ENCODE measurements at places on chromosomes 6 and 20.

GRCh38 chr6:148760568-148761526 lies 14.0 kb downstream of the UST start:
- peak; percentile 96 for DNase-seq

- DNase-seq = no peak
Observed at GRCh38 chr6:5490501-5491069, 229.3 kb downstream of the FARS2 start.

DNA sequence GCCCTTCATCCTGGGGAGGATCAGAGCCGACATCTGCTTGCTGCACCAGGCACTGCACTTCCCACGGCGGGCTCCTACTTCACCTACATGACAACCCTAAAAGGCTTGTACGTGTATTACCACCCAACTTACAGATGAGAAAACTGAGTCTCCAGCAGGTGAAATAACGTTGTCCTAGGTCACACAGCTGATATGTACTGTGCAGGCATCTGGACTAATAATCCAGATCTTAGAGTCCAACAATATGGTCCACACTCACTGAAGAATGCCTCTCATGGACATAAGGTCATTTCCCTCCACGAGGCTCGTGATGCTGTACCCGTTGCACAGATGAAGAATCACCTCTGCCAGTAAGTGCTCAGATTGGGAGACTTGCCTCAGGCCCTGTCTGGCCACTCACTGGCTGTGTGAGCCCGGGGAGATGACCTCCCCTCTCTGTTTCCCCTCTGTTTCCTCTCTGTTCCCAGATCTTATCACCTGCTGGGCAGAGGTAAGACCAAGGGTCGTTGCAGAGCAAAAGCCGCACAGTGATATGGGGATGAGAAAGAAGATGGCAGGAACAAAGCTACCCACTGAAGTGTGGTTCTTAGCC lies 32.1 kb downstream of the TGM2 start:
- DNase-seq = no peak

DNA sequence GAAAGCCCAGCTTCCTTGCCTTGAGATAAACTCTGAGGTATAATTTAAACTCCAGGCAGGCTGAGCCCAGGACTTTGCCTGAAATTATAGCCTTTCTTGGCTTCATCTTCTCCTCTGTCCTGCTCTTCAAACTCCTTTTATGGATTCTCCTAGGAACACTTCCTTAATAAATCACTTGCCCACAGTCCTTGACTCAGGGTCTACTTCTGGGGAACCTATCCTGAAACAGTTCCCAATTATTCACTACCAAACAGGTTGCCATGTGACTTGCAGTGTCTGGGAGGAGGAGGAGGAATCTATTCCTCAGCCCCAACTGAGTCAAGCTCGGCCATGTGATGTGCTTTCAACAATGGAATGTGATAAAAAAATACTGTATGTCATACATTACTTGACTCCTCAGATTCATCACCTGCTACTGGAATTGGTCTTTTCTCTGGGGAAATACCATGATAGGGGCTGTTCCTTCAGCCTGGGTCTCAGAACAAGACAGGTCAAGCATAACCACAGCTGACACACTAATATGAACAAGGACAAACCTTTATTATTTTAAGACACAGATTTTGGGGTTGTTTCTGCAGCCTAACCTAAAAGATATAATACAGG lies 20.5 kb upstream of the CDKN1A start:
- DNase-seq = no peak

DNA sequence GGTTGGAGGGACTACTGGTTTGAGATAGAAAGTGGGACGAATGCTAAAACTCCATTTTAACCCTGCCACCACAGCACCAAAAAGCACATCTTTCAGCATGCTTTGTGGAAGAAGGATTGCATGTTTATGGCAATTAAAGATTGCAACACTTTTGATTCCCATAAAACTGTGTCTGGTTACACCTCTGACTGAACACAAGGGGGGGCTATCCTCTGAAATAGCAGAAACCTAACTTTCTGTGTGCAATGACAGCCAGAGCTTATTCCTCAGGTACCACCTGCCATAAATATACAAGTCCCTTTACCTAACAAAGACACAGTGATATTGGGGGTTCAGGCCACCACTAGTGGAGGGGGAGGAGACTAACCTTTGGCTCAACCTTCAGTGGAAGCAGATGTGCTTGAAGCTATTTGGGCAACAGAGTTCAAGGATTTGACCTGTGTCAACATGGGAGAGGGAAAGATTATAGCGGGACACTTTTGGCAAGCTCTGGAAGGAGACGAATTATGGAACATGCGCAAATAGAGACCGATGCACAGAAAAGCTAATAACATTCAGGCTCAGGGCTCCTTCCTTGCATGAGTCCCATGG lies 9.6 kb upstream of the PLG start:
- DNase-seq = no peak

GRCh38 chr6:17096652-17097051 lies 5.2 kb upstream of the STMND1 start:
- DNase-seq = no peak

- no peak for DNase-seq
Observed at GRCh38 chr6:68186870-68187269, 448.2 kb upstream of the ADGRB3 start.

DNA sequence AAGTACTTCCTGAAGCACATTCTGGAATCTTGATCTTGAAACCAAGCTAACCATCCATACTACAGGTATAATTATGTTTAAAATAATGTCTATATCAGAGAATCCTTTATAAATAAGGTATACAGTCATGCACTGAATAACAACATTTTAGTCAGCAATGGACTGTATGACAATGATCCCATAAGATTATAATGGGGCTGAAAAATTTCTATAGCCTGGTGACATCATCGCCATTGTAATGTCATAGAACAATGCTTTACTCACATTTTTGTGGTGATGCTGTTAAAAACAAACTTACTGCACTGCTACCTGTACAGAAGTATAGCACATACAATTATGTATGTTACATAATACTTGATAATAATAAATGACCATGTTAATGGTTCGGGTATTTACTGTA lies 31.8 kb downstream of the RNF146 start:
- DNase-seq = no peak

- DNase-seq = no peak
Observed at GRCh38 chr20:5002077-5002413, 735 bp upstream of the SLC23A2 start.

DNA sequence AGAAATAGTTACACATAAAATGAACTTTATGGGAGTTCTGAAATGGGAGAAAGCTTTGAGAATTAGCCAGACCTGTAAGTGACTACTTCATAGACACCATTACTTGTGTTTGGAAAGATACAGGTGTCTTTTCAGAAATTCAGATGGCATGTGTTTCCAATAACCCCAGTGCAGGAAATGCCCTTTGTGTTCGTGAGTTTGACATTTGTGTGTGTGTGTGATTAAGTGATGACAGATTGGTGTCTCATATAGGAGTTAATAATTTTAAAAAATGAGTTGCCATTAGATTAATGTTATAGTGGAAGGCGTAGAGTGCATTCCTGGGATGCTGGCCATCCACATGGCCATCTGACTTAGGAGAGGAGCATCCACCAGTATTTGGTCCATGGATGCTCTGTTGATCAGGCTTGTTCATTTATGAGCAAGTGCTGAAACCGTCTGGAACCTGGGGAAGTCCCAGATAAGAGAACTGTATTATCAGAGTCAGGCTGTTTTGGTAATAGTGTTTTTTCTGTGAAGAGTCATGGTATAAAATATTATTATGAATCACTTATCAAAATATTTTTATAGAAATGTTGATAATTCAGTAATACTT lies 3.1 kb downstream of the STK4 start:
- peak; percentile 32 for DNase-seq

- no peak for DNase-seq
Observed at GRCh38 chr6:153476243-153476642, 345.2 kb upstream of the RGS17 start.

GRCh38 chr6:14026831-14027539 lies 90.6 kb upstream of the CD83 start:
- DNase-seq = no peak

DNA sequence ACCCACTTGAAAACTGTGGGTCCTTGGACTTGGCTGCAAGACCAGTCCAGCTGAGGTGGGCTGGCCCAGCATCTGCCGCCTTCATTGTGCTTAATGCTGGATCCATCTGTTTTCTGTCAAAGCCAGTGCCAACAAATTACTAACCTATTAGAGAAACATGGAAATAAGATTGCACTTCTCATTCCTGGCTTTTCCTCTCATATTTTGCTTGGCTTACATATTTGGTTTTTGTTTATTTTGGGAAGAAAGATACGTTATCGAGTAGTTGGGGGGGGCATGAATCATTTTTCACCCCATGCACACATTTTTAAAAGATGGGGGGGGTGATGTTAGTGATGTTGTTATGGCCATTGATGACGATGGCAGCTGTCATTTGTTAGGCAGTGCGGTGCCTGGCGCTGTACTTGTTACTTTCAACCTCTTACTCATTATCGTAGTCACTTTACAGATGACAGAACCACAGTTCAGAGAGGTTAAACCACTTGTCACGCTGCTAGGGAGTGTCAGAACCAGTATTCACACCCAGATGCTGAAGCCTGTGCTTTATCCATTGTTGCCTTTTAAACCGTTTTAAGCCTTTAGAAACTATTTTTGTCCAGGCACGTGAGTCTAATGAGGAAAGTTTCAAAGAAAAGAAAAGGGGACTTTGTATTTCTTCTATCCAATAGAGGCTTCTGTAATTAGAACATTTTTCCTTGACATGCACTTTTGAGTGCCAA lies 180.0 kb downstream of the TMEM242 start:
- no peak for DNase-seq

- DNase-seq = no peak
Observed at GRCh38 chr6:5865506-5866031, 141.2 kb downstream of the NRN1 start.

DNA sequence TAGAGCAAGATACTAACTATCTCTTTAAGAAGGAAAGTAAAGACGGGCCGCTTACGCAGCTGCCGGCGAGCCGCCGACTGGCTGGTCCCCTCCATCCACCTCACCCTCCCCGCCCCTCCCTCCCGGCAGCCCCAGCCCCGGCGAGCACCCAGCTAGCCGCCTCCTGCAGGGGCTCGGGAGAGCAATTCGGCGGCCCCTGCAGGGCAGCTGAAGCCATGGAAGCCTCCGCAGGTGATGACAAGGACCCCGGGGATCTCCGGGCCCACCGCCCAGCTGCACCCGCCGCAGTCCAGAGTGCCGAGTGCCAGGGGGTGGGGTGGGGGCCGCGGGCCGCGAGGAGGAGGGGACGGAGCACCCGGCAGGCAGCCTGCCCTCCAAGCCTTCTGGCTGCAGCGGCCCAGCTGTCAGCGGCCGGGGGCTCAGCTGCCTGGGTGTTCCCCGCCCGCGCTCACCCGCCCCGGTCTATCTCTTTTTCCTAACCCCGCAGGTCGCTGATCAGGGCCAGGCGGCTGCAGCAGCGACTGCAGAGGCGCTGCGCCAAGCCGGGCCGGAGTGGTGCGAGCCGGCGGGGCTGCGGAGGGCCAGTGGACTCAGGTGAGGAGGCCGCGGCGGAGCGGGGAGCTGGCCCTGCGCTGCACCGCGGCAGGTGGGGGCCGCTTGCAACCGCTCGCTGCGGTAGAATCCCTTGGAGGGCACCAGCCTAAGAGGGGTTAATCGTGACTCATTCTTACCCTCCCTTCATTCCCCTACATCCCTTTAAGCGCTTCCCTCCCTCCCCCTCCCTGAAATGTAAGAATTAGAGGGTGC lies at the start of gene SNPH:
TSS of gene SNPH (plus strand) at position 128 of the 807 bp plus-strand sequence. CDS start 29,946 bp downstream, outside the sequence.
- peak; percentile 48 for DNase-seq

DNA sequence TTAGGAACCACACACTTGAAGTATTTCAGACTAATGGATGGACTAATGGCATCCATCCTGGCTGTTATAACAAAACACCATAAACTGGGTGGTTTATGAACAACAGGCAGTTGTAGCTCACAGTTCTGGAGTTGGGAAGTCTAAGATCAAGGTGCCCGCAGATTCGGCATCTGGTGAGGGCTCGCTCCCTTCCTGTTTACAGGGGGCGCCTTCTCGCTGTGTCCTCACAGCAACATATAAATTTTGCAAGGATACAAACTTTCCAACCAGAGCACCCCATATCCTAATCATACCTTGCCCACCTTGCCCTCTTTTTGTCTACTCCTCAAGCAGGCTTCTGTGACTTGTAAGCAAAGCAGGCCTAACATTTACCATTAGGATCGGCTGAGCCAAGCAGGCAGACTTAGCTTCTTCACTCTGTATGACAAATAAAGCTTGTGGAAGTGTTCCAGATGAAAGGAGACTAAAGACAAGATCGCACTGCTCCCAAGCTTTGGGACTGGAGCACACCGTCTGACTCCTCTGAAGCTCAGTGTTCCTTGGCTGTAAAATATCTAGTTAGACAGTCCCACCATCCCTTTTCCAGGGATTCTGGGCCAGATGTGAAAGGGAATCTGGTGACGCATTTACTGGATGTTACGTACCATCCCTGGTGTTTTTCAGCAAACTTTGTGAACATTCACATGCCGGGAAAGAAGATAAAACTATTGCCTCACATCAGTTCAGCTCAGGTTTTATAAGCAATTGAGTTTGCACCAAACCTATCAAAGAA lies 34.9 kb downstream of the GFOD1 start:
- no peak for DNase-seq

GRCh38 chr6:114714836-114715507 lies 372.1 kb upstream of the HS3ST5 start:
- DNase-seq = no peak

DNA sequence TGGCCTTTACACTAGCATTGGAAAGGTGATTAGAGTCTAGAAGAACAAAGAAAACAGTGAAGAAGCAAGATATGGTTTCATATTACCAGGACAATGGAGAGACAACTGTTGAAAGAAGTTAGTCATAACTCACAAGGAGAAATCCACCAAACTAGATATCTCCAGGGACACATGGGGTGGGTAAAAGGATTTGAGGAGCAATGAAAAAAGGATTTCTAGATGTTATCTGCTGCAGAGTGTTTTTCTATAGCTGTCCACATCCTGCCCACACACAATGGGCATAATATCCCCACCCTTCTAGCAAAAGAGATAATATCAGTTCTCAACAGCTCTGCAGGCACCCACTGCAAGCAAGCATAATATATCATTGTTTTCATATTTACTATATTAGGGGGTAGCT lies 303.1 kb downstream of the HAO1 start:
- no peak for DNase-seq

- peak; percentile 17 for DNase-seq
Observed at GRCh38 chr6:135703621-135704020, 147.9 kb upstream of the PDE7B start.

- DNase-seq = no peak
Observed at GRCh38 chr6:92176666-92177065, 1242.7 kb downstream of the EPHA7 start.

GRCh38 chr6:107357031-107357430 lies 102.3 kb downstream of the PDSS2 start:
- no peak for DNase-seq

DNA sequence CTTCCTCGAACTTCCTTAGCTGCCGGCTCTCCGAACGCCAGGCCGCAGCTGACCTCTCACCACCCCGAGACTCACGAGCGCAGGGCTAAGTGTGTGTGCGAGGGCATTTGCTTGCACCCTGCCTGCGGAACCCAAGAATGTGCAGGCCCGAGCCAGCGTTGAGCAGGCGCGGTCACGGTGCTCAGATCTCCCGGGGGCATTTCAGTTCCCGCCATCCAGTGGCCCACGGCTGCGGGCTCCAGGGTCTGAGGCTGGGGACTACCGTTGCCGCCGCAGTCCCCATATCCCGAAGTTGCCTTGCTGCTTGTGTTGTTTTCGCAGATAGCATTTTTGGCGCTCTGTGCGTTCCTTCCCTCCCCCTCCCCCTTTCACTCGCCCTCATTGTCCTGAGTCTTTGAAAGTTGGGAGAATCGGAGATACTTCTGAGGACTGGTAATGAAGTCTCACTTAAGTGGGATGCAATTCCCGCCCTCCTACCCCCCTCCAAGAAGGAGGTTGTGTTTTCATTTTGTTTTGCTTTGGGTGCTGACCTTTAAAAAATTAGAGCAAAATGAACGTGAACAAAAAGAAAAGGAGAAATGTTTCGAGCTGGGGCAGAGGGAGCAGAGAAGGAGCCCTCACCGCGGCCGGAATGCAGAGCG lies 1.7 kb downstream of the NR2E1 start:
- no peak for DNase-seq

Data from stimulated activated naive B cell treated with anti-CD40 and anti-IgM and Interleukin-4, amounts not matched to agents 10 μg/mL and 1 μg/mL and 100 μg/mL, for 72 hours (primary cell).